ENCODE measurements at places on chromosomes 1 and 21.

DNA sequence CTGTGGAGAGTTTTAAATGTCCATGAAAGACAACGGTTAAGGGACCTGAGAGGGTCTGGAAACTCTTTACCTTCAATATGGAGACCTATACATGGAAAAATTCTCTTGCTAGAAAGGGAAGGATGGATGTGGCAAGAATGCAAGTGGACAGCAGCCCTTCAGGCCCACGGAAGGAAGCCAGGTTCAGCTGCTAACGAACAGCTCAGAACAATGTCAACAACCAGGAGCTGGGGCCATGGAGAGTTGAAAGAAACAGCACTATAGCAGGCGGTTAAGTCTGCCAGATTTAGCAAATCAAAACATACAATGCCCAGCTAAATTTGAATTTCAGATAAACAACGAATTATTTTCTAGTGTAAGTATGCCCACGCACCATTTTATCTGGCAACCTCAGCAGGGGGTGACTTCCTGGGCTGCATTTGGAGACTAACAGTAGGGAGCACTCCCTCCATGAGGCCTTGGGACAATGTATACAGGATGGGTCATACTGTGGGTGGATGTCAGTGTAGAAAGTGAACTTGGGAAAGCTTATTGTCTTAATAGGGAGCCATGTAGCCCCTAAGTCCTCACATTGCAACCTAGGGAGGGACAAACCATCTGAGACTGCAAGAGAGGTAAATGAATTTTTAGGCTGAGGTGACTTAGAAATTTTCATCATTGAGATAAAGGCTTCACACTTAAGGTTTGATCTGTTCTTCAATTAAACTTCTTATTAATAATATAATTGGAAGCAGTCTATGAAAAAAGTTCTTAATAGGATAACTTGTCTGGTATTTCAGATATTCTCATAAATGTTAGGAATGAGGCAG, 7.8 kb upstream of the H3-3A start:
- DNase-seq: no peak

DNA sequence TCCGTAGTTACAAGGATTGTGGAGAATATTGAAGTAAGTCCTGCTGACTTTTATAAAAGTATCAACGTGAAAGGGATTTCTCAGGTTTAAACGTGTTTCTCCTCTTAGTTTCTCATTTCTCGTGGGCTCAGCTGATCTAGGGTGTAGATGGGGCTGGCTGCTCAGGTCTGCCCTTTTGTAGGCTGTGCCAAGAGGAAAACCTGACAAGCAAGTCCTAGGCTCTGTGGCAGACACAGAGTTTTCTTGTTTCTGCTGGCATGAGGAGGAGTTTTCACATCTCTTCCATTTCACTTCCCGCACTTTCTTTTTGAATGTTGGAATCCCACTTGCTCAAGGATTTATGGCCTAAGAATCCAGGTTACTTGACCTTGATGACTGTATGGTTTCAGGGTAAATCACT, 14.8 kb downstream of the VPS13D start:
- no peak for DNase-seq

GRCh38 chr1:232532901-232533300, 97.0 kb downstream of the SIPA1L2 start:
- no peak for DNase-seq

DNA sequence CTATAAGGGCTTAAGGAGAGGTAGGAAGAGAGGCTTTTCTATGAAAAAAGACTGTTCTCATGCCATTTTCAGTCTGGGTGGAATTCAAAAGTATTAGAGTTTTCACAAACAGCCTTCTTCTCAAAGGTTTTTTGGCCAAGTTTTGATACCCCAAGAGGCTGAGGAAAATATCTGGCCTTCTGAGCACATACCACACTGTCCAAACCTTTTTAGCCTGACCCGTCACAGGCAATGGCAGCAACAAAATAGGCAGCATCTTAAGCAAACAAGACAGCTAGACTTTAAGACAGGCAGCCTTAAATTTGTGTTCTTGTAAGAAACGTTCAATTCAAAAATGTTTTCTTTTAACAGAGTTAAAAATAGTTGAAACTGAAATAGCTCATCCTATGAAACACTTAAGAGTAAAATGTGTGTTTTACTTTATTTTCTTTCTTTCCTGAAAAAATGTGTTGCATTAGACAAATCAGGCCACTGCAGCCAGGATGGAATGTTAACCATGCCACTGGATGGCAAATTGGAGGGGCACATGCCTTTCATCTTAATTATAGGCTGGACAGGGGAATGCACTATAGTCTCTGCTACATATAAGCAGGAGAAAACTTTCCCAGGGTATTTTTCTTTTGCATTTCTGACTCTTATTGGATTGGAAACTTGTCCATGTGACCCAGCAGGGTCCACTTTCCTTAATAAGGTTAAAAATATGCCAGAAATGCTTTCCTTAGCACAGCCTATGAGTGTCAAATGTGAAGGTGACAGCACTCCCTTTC, 315.0 kb downstream of the TGFB2 start:
- DNase-seq: peak; percentile 17

DNA sequence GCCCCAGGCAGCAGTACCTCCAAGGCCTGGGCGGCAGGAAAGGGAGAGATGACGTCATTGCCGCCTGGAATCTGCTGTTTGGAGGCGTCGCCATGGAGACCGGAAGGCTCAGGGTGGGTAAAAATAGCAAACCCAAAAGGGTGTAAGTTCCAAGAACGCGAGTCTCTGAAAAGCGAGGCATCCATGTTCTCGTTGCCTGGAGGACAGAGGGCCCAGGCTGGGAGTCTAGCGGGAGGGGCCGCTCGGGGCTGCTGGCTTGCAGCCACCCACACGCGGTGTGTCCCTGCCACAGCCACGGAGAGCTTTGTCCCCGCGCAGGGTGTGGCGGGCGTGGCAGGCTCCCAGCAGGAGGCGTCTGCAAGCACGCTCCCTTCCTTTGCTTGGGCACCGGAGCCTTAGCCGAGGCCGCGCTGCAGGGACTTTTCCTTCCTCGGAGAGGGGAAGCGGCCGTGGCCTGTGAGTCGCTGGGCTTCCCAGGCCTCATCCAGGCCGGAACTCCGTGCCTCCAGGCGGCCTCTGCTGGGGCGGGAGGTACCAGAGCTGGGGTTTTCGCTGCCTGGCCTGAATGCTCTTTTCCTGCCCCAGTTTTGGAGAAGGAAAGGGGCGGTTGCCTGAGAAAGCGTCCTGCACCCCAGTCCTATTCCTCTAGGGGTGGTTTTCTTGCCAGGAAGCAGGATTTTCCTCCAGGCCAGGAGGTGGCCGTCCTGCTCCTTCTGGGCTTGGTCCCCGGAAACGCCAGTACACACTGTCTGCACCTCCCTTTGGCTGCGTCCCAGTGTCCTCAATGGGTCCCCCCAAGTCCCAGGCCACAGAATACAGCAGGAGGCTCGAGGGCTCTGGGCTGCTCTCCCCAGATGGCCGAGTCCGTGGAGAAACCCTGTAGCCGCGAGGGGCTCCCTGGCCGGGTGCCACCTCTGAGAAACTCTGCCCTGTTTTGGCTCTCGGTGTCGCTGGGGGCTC, 15.3 kb upstream of the SKI start:
- peak; percentile 86 for DNase-seq

- no peak for DNase-seq
These were observed 3.5 kb downstream of the ERRFI1 start for GRCh38 chr1:8022395-8023286.

- DNase-seq: no peak
These were observed 8.6 kb downstream of the UBE2U start for GRCh38 chr1:64212031-64212430.

DNA sequence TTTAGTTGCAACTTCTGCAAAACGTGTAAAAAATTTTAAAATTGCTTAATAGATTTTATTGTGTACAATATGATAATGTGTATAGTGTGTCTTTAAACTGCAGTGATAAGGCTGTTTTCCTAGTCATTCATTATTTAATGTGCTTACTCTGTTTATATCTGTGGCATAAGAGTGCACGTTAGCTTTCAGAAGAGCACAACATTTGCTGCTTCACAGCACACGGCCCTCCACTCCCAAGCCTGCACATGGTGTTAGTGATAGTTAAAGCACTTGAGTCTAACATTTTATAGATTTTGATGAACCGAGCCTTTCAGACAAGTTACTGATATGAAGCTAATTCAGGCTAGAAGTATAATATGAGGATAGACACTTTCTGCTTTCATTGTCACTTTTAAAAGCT, 120.6 kb downstream of the ADGRL2 start:
- DNase-seq: no peak

GRCh38 chr1:166080967-166081870, 85.6 kb downstream of the FAM78B start:
- DNase-seq: no peak
